ENCODE measurements at places on chromosomes 6 and 20.

- DNase-seq = no peak
Measured at GRCh38 chr6:24780206-24780605, 5.5 kb downstream of the GMNN start.

DNA sequence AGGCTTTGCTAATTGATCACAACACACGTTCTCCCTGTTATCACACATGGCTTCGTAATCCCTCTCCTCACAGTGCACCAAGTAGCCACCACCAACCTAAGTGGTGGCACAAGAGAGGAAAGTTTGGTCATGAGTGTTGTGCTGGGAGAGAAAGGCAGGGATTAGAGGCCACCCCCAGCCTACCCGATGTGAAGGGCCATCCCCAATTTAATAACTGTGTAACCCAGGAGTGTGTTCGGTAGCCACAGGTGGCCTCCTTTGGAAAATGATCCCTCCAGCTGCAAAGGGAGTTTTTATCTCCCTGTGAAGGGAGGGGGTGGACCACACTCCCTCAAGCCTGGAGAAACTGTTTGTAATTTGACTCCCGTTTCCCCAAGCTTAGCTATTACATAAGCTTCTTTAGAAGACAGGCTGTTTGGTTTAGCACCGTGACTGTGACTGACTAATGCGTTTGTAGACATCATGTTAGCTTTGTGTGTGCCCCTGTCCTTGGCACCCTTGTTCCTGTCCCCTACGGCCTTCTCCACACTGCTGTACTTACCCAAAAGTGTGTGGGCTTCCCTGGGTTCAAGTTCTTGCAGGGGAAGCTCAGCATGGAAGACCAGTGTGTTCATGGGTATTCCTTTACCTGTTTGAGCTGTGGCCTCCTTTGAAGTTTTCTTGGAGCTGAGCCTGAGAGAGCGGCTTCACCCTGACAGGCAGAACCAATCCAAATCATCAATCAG is 20.6 kb downstream of the PPP1R16B start:
- DNase-seq = no peak

- no peak for DNase-seq
Measured at GRCh38 chr6:35216851-35217811, 3.4 kb downstream of the SCUBE3 start.

- DNase-seq = no peak
Measured at GRCh38 chr20:56518721-56519398, 5.7 kb upstream of the FAM209A start.

- DNase-seq = no peak
Measured at GRCh38 chr6:164023535-164023934, 609.0 kb downstream of the QKI start.

DNA sequence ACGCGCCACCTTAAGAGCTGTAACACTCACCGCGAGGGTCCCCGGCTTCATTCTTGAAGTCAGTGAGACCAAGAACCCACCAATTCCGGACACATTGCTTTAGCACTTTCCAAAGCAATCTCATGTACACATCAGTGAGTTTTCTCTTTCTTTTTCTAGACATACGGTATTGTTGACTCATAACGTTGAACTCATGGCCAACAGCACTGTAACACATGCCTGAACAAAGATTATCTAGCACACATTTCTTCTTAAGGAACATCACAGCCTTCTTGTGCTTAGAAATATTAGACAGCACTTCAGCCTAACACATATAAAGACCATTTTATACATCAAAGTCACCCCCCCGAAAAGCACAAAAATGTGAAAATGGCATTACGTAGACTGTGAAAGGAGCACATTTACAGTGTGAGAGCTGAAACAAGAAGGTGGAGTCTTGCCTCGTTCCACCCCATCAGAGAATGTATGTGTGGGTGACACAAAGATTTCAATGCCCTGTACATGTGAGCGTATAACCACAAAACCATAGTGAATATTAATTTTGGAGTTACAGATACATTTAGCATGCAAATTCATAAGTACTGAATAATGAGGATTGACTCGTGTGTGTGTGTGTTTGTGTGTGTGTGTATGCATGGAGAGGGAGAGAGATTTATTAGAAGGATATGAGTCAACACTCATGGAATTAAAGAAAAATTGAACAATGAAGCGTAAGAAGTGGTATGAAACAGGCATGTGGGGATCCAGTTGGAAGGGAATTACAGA is 134.1 kb downstream of the FAM83B start:
- DNase-seq = no peak

- DNase-seq = no peak
Measured at GRCh38 chr6:30656513-30656912, 9.6 kb downstream of the C6orf136 start.

GRCh38 chr20:49583343-49583668 is 15.4 kb upstream of the PTGIS start:
- DNase-seq = no peak

All from activated CD8-positive, alpha-beta memory T cell treated with anti-CD3 and anti-CD28 coated beads for 4 hours (primary cell).